ENCODE measurements at places on chromosomes 6 and 20.
A peak's percentile ranks its signal among the peaks of the same experiment; 100 is the strongest.

DNA sequence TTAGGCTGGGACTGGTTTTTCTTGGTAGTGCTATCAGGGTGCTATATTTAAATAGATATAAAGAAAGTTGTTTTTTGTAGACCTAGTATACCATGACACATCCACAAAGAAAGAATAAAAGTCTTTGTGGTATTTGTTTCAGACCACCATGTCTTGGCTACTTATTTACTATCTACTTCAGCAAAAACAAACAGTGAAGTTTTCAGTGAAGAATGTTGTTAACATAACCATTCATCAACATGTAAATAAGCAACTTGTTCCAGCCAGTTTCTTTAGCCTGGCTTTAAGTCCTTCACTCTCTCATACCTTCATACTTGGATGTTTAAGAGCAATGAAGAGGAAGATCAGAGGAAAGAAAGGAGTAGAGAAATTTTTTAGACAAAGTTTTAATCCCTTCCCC, 624.1 kb downstream of the CD109 start:
- no peak for DNase-seq

DNA sequence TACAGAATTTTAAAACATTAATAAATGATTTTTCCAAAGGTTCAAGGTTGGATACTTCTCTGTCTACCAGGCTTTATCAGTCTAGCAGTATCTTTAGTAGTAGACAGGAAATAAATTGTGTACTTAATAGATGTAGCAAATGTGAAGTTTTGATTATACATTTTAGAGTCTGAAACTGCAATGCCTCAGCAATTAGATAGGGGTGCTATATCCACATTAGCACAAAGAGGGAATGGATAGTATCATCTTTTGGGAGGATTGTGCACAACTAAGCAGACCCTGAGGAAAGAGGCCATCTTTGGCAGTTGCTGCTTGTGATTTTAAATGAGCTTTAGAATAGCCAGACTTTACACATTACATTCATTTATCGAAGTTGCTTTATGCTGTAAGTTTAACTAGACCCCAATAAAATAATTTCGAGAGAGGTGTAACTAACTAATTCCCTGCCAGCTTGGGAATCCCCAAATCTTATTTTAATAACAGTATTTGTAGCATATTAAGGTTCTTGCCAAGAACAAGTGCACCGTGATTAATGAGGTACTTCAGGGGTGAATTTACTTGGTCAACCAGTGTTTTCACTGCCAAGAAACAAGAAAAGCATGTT, 2.8 kb downstream of the KCNQ5 start:
- DNase-seq: peak; percentile 41

DNA sequence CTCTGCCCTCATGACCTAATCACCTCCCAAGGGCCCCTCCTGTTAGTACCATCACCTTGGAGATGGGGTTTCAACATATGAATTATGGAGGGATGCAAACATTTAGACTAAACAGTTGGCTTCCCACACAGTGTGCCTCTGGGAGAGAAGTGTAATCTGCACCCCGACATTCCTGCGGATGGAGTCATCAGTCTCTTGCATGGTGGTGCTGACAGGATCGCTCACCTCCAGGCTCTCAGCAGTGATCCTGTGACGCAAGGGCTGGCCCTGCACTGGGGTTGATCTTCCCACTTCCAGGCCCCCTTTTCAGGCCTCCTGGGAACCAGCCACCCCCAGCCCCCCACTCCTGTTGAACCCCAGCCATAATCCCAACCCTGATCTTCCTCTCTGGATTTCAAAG, 16.0 kb upstream of the PI16 start:
- no peak for DNase-seq

DNA sequence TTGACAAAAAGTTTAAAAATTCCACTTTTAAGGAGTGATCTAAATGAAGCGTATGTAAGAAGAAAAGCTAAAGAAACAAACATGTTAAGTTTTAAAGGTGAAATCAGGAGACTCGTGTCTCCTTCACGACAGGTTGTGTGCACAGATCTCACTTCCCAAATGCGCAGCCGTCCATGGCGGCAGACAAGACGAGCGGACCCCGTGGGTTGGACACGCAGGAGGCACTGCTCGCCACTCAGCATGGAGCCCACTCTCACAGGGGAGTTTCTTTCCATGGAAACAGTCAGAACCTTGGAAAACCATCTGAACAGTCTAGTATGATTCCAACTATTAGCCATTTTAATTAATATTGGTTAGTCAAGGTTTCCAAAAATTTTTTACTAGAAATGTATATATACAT, 48.9 kb downstream of the WDR27 start:
- DNase-seq: no peak

GRCh38 chr20:40763646-40764295, 74.7 kb upstream of the MAFB start:
- DNase-seq: no peak

GRCh38 chr20:44746367-44747165, 901 bp downstream of the KCNK15 start:
- DNase-seq: no peak

- no peak for DNase-seq
These were observed 48.7 kb upstream of the MYLIP start for GRCh38 chr6:16080204-16080603.

DNA sequence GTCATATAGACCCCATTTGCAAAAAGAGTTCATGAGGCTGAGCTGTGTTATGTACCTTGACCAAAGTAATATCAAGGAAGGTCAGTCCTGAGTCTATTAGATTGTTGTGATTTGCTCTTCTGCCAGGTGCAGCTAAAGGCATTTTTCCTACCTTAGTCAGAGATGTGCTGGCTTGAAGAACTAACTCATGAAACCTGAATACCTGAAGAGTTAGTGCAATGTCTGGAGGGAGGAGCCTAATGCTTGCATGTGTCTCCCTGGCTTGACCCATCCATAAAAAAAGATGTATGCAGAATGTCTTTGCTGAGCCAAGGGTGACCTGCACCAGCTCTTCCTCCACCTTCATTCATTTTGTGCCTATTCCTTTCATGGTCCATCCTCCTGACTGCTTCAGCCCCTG, 742.0 kb downstream of the KIF16B start:
- no peak for DNase-seq

- no peak for DNase-seq
These were observed 167.5 kb downstream of the SLC16A10 start for GRCh38 chr6:111254779-111255166.

DNA sequence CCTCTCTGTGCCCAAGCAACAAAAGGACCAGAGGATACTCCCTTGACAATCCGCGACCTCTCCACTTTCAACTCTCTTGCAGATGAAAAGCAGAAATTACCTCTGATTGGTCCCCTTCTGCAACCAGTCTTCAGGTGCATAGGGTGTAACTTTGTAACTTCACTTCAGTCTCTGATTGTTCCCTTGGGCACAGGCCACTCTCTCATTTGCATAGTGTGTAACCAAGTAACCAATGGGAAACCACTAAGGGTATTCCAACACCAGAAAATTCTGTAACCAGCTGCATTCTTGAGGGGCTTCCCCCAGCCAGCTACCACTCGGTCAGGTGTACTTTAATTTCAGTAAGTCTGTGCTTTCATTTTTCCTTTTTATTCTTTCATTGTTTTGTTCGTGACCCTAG, 4.4 kb upstream of the RAET1L start:
- peak; percentile 34 for DNase-seq

DNA sequence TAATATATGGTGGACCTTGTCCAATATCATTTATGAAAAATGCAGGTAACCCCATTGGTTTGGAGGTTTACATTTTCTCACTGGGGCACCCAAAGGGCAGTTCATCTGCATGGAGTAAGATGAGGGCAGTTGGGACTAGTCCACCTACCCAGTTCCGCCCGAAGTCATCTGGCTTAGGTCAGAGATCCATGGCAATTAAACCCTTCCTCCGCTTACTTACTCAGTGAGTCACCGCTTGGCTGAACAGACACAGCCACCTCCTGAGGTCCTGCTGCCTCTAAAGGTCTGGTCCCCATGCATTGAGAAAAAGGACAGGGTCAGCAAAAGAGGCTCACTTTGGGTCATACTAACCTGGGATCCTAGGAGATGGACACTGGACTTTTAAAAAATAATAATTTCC, 102.9 kb upstream of the PRL start:
- DNase-seq: no peak

DNA sequence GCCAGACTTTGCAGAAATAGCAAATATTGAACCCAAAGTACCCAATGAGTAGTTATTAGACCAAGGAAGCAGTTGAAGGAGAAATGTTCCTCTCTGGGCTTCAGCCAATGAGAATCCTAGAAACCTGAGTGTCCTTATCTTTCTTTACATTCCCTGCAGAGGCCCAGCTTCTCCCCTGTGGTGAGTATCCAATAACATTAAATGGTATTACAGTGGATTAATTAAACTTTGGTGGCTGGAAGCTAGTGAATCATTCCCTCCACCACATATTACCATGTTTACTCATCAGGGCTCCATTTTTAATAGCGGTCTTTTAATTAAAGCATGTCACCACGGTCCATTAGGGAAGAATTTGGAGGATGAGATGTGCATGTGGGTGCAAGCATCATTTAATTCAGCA, 74.0 kb downstream of the UNC5CL start:
- no peak for DNase-seq

DNA sequence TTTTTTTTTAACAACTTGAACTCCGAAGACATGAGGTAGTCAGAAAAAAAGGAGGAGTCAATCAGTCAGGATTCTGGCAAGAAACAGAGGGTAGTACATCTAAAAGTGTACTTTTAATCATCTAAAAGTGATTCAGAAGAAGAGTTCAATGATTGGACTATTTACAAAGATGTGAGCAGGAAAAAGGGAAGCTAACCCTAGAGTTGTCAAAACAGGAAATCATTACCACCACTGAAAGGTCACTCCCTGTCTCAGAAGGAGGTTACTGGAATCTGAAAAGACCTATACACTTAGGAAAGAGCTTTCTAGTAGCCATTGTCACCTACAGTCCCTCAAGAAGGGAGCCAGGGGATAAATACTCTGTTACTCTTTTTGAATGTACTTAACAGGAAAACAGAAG, 16.7 kb upstream of the LMBRD1 start:
- DNase-seq: no peak

DNA sequence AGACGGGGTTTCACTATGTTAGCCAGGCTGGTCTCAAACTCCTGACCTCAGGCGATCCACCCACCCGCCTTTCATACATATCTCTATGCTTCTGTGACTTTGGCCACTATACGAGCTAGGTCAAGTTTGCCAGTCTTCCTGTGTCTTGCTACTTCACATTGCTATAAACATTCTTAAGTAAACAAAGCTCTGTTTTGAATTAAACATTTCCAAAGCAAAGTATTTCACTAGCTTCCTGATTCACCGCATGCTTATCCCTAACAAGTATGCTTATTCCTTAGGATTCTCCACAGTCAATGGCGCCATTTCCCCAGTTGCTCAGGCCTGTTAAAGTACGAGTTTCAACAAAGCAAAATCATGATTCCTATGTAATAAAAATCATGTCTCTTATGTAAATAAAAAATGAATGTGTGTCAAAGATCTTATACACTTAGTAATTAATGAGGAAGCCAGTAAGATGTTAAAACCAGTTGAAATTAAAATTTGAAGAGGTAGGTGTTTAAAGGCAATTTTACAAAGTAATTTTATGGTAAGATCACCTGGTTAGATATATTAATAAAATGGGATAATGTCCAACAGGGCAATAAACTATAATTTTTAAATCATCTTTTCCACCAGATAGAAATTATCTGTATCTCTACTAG, 88.5 kb downstream of the PRKN start:
- no peak for DNase-seq

DNA sequence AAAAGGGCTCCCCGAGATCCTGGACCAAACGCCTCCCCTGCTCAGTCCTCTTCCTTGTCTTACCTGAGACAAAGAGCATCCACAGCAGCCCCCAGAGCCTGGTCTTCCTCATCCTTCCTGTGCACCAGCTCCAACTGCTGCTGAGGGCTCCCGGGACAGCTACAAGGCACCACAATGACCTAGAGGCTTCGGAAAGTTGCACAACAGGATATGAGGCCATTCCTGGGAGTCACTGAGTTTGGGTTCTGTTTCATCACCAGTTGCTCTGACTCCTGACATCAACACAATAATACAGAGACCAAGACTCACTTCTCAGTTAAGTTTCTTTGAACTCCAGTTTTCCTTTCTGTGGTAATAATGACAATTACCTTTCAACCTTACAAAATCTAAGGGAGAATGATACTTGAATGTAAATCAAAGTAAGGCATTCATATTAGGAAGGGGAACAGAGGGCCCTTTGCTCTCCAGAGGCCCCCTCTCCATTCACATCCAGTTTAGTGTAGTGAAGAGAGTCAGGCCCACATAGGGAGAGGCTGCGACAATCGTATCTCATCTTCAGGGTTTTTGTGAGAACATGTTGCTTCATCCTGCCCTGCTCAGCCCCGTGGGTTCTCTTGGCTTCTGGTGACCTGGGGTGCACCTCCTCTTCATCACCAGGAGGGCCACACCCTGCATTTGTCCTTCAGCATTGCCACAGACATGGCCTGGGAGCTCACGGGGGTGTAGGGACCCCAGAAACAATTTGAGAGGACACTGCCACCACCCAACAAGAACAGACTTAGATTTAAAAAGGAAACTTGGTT, at the start of gene TREM1:
Gene TREM1 (minus strand): TSS at position 139 of the 803 bp plus-strand sequence. CDS start 27 bp downstream, at position 112.
- DNase-seq: no peak

DNA sequence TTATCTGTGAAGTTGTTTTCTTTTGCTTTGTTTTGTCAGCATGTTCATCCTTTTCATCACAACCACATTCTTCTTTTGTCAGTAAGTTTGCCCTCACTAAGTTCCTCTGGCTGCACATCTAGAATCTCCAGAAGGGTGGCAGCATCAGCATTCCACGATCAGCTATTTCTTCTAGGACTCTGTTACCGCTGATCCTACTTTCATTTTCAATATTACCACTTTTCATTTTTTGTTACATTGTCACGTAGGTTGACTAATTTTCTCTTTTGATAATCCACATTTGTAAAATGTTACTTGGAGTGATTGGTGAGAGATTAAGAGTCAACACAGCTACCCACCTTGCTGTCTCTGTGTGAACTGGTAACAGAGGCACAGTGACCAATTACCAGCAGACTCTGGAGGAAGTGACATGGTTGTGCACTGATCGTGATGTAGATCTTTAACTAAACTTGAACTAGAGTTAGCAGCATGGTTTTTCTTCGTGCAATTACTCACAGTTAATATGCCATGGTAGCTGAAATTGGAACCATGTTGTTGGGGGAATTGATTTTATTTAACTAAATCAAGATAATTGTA, 307.9 kb upstream of the SLC35B3 start:
- peak; percentile 38 for DNase-seq

GRCh38 chr6:13559251-13559650, 15.2 kb upstream of the SIRT5 start:
- DNase-seq: no peak

GRCh38 chr20:36861875-36862801, 13.8 kb upstream of the TLDC2 start:
- DNase-seq: no peak

Measured in MM.1S (cell line).